ENCODE measurements at places on chromosomes 3 and 15.
A peak's percentile ranks its signal among the peaks of the same experiment; 100 is the strongest.

GRCh38 chr3:89889386-89889785, 782.0 kb downstream of the EPHA3 start:
- DNase-seq = no peak

DNA sequence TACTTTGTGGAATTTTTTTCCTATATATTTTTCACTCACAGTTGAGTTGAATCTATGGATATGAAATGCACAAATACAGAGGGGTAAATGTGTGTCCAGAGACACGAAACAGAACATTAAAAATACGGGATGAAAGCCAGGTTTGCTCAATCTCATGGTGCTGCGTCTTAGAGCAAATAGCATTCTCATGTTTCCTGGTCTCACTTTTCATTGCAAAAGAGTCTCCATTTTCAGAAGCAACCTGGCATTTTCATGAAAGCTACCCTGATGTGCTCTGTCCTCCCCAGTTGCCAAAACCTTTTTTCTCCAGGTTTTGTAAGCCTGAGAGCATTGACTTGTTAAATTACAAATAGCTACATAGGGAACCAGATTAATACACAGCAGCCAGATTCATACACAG, 49.5 kb upstream of the MBNL1 start:
- DNase-seq = peak; percentile 9

- DNase-seq = peak; percentile 21
Measured at GRCh38 chr3:184952671-184953070, 140.7 kb downstream of the VPS8 start.

GRCh38 chr15:63422891-63423590, 41.4 kb upstream of the CA12 start:
- DNase-seq = no peak

DNA sequence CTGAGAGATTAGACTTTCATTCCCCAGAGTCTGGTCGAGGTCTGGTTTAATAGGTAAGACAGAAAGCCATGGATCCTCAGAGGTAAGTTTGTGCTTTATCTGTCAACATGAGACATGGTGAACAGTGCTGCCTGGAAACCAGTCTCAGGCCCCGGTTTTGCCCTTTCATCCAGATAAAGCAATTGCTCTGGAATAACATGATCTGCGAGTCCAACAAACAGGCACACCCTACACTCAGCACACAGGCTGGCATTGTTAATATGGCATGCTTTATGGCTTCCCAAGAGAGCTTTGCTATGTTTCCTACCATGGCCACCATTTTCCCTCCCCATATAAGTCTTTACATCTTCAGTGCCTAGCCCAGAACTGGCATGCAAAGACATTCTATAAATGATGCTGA, 30.1 kb upstream of the MNS1 start:
- DNase-seq = no peak

DNA sequence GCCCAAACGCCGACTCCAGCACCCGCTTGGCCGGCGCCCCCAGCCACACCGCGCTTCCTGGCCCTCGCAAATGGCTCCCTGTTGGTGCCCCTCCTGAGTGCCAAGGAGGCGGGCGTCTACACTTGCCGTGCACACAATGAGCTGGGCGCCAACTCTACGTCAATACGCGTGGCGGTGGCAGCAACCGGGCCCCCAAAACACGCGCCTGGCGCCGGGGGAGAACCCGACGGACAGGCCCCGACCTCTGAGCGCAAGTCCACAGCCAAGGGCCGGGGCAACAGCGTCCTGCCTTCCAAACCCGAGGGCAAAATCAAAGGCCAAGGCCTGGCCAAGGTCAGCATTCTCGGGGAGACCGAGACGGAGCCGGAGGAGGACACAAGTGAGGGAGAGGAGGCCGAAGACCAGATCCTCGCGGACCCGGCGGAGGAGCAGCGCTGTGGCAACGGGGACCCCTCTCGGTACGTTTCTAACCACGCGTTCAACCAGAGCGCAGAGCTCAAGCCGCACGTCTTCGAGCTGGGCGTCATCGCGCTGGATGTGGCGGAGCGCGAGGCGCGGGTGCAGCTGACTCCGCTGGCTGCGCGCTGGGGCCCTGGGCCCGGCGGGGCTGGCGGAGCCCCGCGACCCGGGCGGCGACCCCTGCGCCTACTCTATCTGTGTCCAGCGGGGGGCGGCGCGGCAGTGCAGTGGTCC, 3.5 kb downstream of the ISLR2 start:
- DNase-seq = no peak

GRCh38 chr3:149512073-149512782, 37.7 kb downstream of the TM4SF4 start:
- DNase-seq = peak; percentile 77

DNA sequence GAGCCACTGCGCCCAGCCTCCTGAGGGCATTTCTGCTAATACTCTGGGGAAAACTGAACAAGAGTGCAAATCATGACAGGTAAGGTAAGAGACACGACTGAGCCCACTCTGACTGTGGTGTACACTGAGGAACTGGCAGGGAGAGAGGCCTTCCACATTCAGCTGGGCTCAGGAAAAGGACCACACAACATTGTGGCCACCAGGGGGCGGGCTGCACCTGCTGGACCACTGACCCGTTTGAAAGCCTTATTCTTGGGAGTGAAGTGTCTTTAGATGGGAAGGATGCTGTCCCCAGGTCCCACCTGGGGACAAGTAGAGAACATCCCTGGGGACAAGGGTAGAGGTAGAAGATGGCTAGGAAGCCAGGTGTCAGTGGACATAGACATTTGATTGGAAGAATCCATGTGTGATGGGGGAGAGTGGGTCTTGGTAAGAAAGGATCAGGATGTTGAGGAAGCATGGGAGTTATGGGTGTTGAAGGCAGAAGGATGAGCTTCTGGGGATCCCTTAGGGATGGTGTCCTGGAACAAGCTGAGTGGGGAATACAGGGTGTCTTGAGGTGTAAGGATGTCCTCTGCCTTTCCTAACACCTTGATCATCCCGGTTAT, 6.2 kb upstream of the CTDSPL start:
- peak; percentile 73 for DNase-seq

- peak; percentile 32 for DNase-seq
Measured at GRCh38 chr3:115836944-115837343, 213.6 kb downstream of the GAP43 start.

DNA sequence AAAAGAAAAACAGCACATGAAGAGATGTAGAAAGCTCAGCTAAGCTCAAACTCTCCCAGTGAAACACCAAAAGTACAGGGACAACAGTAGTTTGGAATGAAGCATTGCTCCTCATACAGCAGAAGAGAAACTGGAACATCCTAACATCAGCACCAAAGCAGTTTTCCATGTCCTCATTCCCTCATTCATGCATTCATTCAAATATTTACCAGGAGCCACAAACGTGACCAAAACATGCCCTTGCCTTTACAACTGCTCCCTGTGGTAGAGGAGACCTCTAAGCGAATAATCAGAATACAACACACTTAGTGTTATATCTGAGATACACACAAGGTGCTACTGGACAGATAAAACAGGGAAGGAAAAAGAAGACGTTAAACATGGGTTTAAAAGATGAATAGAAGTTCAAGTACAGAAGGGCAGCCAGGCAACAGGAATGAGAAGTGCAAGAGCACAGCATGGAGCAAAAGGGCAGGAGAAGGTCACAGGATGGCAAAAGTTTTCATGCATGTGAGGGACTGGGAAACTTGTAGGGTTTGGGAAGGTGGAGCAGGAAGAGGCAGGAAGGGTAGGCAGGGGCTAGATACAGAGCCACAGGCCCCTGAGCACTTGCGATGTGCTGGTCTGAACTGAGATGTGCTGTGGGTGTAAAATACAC, 58.5 kb upstream of the LMCD1 start:
- no peak for DNase-seq

DNA sequence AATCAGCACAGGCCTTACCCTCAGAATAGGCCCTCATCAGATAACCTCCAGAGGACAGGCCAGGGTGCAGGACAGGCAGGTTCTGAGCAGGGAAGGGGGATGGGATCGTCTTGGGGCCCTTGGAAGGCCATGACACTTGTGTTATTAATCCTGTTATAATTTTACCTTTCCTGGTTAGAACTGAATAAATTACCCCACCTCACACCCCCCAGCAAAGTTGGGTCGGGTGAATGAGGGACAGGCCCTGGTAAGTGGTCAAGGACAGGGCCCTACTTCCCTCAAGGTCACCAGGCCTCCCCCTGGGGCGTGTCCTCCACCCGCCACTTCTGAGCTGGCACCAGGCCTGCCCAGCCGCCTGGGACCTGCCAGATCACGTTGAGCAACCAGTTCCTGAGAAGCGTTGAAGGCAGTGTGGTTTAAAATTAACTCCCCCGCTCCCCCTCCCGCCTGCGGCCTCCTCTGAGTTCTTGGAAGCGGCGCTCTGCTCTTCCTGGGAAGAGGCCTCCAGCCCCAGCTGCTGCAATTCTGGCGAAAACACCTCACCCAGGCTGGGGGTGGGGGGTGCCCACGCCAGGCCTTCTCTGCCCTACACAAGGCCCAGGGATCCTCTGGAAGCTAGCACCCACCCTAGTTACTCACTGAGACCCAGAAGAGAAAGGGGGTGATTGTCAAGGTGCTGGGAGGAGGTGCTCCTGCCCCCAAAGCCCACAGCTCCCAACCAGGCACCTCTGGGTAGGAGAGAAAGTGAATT, 10.6 kb downstream of the CISH start:
- peak; percentile 97 for DNase-seq

GRCh38 chr3:33380653-33381052, 59.6 kb downstream of the UBP1 start:
- DNase-seq = no peak

- DNase-seq = peak; percentile 12
Measured at GRCh38 chr15:86300390-86301125, 220.9 kb downstream of the AGBL1 start.
